Epithelial cell of proximal tubule (primary cell): ENCODE measurements at places on chromosomes 2 and 18.

- DNase-seq: no peak
Observed at GRCh38 chr18:48902856-48903601, 47.7 kb downstream of the SMAD7 start.

- DNase-seq: no peak
Observed at GRCh38 chr18:48934723-48935432, 15.9 kb downstream of the SMAD7 start.

DNA sequence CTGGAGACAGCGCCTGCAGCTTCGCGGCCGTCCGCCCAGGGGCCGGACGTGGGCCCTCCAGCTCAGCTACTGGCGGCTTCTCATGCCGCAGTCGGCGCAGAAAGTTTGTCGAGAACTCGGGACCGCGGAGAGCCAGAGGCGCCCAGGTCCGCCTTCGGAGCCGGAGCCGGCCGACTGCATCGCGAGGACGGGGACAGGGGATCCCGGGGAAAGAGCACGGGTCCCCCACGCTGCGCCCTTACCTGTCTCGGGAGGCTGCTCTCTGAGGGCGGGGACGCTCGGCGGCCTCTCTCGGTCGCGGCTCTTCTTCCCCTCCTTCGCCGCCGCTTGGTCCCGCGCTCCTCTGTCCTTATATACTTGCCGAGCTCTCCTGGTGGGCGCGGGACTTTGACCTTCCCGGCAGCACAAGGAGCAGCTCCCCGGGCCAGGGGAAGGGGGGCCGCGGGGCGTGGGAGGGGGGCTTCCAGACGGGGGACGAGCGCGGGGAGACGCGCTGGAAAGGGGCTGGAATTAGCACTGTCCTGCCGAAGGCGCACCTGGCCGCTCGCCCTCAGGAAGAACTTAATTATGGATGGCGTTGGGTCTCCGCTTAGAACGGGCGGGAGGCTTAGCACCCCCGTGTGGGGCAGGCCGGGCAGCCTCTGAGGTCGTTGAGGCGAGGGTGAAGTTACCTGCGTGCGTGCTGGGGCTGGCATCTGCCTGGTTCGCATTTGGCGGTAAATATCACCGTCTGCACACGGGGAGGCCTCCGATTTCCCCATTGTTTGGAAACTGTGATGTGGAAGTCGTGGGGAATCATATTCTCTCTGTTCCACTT, at the start of gene POMC:
Gene POMC (minus strand): TSS at position 325 of the 817 bp plus-strand sequence. CDS start 3,808 bp downstream, outside the sequence.
- no peak for DNase-seq

DNA sequence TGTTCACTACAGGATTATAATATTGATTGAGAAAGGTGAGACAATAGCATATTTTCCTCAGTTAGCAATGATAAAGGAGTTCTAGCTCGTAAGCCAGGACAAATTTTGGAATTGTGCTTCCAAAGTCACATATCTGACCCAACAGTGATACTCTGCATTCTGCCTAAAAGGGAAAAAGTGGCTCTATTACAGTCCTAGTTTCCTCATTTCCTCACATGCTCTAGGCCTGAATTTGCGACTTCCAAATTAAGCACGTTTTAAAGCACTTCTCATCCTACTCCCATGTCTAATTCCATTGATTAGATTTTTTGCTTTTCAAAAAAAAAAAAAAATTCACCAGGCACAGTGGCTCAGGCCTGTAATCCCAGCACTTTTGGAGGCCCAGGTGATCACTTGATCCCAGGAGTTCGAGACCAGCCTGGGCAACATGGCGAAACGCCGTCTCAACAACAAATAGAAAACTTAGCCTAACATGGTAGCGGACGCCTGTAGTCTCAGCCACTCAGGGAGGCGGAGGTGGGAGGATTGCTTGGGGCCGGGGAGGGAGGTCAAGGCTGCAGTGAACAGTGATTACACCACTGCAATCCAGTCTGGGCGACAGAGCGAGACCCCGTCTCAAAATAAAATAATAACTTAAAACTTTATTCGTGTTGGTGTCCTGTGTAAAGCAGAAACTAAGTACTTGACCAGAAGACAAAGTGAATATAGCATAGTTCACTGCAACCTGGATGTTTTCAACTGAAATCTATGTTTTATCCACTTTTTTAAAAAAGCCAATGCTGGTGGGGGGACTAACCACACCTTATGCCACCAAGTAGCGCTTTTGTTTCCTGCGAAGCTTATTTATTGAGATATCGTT, 1.5 kb downstream of the ESCO1 start:
- DNase-seq: no peak

GRCh38 chr2:60527762-60528161, 25.7 kb downstream of the BCL11A start:
- no peak for DNase-seq

DNA sequence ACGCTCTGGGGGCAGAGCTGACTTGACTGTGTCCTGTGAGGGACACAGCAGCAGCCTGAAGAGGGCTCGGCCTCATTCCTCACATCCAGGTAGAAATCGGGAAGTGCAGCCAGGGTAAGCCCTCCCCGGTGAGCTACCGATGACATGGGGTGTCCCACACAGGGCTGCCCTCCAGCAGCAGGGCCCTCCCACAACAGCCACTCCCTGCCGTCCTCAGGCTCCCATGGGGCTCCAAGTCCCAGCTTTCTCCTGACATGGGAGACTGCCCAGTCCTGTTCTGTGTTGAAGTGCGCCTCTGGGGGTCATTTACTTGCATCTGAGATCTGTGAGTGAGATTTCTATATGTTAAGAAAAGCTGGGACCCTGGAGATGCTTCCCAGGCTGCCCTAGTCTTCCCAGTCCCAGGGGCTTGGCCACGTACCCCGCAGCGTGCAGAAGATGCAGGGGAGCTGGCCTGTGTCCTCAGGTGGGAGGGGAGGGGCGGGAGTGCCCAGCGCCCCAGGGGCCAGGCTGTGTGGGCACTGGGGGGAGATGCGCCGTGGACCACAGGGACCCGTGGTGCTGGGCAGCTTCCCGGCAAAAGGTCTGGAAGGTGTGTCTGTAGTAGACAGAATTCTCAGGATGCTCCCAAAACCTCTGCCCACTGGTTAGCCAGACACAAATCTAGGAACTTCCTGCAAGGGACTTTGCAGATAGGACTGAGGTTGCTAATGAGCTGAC, 87.9 kb downstream of the FAM168B start:
- no peak for DNase-seq

GRCh38 chr2:4553241-4553640, 849.9 kb downstream of the DCDC2C start:
- no peak for DNase-seq

GRCh38 chr2:128421861-128422311, 103.2 kb upstream of the HS6ST1 start:
- no peak for DNase-seq

- DNase-seq: no peak
Observed at GRCh38 chr18:34976123-34976522, 65.1 kb upstream of the MAPRE2 start.

- no peak for DNase-seq
Observed at GRCh38 chr18:65202091-65202490, 548.7 kb upstream of the CDH7 start.

GRCh38 chr2:138548796-138549195, 47.2 kb downstream of the SPOPL start:
- no peak for DNase-seq

DNA sequence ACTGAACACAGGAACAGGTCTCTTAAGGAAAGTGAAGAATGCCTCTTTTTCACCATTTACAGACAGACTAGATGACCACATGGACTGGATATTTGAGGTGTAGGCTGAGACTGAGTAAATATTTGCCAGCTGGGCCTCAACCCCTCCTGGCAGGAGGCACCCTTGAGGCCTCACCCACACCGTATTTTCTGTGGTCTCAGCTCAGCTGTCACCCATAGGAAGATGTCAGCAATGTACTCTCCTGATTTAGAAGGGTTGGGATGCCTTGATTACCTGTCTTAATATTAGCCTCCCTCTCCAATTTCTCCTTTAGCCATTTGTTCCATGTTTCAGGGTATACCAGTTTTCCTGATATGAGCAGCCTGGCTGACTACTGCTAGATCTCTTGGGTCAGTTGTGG, 20.3 kb downstream of the ADCYAP1 start:
- DNase-seq: no peak

DNA sequence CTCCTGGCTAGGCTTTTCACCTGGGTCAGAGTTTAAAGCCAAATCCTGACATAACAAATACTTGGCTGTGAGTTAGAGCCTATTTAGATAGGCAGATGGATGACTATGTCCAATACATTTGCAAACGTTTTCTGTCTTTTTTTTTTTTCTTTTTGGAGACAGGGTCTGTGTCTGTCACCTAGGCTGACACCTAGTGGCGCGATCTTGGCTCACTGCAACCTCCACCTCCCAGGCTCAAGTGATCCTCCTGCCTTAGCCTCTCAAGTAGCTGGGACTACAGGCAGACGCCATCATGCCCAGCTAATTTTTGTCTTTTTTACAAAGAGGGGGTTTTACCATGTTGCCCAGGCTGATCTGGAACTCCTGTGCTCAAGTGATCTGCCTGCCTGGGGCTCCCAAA, 124.8 kb downstream of the DYM start:
- DNase-seq: no peak

DNA sequence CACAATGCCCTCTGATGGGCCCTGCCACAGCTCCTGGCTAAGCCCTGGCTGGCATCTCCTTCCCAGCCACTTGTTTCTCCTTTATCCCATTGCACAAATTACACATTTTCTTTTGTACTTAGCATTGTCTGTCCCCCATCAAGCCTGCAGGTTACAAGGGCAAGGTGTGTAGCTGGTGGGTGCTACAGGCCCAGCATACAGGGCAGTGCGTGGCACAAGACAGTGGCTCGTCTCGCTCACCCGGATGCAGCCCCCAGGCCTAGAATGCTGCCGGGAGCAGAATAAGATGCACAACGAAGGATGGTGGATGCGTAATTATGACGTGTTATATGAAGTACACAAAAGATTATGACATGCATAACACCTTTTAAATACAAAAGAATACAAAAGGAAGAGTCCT, 87.6 kb downstream of the EIPR1 start:
- no peak for DNase-seq

DNA sequence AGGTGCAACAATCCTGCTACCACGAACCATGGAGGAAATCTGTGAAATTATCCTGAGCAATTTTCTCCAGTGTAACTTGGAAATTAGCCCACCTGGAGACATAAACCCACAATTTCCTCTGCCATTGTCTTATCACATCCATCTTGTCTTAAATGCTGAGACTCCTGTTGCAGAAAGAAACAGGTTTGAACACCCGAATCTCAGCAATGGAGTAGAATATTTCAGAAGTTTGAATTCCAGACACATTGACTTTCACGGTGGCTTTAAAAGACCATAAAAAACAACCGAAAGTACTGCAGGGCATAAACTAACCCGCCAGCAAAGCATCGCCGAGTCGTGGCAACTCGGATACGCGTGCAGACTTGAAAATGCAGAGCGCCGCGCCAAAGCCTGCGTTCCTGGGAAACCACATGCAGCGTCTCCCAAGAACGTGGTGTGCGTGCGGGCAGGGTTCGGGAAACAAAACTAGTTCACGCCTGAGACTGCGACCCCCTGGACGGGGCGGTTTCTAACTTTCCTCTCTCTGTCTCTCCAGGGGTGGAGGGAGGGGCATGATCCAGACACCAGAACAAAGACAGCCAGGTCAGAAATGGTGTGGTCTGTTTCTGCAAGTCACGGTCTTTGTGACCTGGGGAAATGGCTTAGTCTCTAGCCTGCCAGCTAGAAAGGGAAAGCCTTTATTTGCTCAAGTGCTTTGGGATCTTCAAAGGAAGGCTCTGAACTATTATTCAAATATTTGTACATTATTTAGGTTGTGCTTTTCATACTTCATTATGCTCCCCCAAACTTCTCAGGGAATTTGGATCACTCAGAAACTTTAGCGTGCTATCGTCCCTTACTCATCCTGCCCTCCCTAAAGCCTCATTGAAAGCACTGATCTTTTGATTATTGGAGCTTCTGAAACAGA, 26.9 kb upstream of the KCTD1 start:
- no peak for DNase-seq

DNA sequence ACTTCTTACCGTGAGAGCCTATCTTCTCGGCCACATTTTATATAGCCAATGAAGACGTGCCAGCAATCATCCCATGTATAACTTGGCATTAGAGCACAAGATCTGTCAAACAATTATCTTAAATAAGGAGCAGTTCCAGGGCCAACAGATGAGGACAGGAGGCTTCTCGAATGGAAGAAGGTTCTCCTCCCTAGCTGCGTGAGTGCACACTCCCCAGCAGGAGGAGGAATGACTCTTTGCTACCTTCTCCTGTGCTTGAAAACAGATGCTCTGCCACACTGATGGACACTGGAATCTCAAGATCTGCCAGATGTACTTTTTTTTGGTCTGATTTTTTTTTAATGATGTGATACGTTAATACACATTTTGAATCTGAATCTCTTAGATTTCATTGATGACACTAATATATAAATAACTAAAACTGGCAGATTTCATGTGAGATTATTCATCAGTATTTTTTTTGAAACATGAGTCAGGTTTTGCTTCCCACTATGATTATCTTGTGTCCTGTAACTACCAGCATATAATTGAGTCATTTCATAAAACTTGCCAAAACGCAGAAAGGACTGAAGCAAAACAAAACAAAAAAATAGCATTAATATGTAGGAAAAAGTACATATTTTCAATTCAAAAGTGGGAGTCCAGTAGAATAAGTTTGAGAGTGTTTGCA, 626 bp upstream of the VIT start:
- no peak for DNase-seq

- no peak for DNase-seq
Observed at GRCh38 chr2:100702438-100703109, 117.4 kb upstream of the NPAS2 start.
